BJ (cell line): ENCODE measurements at places on chromosomes 6 and 20.

DNA sequence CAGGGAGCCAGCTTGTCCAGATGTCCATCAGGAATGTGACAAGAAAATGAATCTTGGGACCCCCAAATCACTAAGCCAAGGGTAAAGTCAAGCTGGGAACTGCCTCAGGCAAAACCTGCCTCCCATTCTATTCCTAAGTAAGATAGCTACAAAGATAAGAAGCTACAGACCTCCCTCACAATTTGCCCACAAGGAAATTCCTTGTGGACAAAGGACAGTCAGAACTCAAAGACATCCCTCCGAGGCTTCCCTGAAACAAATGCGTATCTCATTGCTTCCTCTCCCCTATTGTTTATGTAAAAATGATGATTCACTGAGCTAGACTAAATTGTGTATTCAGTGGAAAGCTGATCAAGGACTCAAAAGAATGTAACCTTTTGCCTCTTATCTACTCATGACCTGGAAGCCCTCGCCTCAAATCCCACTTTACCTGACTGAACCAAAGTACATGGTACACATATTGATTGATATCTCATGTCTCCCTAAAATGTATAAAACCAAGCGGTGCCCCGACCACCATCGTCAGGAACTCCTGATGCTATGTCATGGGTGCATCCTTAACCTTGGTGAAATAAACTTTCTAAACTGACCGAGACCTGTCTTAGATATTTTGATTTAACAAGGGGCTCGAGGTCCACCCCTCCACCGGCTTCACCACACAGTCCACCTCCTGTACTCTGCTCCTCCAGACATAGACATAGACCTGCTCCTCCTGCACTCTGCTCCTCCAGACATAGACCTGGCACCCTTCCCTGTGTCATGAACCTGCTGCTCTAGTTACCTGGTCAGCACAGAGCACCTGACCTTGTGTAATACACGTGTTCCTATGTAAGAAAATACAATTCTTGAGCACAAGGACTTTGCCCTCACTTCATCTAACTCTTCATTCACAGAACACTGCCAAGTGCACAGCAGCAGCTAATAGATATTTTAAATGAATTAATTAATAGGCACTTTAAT lies 81.4 kb downstream of the WDR27 start:
- no peak for DNase-seq

DNA sequence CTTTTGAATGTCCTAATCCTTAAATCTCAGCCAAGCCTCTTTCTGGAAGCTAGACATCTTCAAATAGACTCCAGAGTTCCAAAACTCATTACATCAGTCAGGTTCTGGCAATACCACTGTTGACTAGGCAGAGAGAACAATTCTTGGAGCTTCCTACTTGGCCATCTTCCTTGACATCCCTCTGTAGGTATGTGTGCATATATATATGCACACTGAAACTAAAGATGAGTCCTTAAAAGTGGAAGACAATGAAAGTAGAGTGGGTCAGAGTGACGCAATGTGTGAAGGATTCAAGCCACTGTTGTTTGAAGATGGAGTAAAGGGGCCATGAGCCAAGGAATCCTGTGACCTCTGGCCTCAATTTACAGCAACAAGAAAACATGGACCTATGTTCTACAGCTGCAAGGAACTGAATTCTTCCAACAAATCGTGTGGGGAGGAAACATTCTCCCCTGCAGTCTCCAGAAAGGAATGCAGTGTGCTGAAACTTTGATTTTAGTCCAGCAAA lies 18.7 kb upstream of the DUSP22 start:
- no peak for DNase-seq

- no peak for DNase-seq
Measured at GRCh38 chr20:19453862-19454261, 241.4 kb downstream of the SLC24A3 start.

- no peak for DNase-seq
Measured at GRCh38 chr20:24664266-24664986, 195.0 kb downstream of the SYNDIG1 start.

DNA sequence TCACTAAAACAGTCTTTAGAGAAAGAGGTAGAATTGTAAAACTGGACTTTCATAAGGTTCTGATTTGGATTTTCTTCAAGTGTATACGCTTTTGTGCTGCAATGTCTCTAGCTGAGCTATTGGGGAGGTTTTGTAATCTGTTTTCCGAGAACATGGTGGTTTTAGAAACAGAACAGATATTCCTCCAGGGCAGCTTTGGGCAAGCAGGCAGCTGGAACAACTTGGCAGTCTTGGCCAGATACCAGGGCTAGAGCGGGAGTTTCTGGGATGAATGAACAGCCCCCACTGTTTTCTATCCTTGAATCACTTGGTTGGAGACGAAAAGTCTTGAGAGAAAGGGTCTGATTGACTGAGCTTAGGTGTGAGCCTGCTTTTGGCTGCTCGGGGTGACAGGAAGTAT lies 17.1 kb upstream of the ARMC2 start:
- DNase-seq = no peak

DNA sequence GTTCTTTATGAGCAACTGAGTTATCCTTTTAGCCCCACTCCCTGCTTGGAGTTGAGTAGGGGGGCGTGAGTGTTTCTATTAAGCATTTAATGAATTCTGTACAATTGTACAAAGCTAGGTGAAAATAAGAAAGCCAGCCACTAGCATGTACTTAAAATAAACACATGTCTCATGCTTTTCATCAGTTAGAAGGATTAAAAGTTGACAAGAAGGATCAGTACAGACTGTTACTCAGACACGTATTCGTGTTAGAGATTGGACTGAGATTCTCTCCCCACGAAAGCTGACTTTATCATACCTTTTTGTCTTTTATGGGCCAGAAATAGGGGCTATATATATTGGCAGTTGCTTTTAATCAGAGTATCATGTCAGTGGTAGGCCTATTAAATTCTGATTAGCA lies 1.7 kb downstream of the HSF2 start:
- DNase-seq = no peak

DNA sequence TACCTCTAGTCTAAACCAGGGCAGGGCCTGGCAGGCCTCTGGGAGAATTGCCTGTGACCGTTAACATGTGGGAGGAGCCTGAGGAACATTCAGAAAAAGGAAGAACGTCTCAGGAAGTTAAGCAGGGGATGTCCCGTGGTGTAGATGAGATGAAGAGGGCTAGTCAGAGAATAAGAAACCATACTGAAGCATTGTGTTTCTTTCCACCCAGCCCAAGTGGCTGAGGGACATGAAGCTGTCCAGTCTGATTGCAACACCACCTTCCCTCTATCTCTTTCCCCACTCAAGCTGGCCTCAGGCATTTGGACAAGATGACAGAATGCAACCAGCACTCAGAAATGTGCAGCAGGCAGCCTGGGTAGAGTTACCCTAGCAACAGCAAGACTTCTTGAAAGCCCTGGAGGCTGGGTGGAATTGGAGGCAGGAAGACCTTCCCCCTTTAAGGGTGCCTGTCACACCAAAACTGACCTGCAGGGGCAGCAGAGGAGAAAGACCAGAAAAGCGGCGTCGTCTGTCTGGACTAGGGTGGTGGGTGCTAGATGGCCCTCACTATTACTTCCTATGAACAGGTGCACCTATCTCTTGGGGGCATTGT lies 186.1 kb downstream of the UNC5CL start:
- no peak for DNase-seq

- no peak for DNase-seq
Measured at GRCh38 chr6:28333047-28333446, 2.9 kb downstream of the ZSCAN31 start.

DNA sequence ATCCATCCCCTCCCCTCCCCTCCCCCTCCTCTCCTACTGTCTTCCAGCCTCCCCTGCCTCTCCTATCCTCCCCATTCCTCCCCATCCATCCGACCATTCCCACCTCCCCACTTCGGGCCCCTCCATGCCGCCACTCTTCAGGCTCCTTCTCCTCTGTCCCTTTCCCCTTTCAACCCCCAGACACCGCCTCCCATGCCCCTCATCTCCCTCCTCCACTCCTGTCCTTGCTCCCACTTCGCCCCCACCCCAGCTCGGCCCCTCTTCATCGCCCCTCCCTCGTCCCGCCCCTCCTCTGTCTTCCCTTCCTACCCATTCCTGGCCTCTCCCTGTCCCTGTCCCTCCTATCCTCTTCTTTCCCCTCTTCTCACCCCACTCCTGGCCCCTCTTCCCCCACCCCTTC lies 554 bp upstream of the CST3 start:
- no peak for DNase-seq
